Stimulated activated CD8-positive, alpha-beta memory T cell treated with anti-CD3 and anti-CD28 coated beads, Interleukin-2, amount 100 ng/mL, for 1 hour (primary cell): ENCODE measurements at places on chromosomes 1 and 21.

GRCh38 chr1:42963378-42964043 lies 4.8 kb upstream of the SLC2A1 start:
- no peak for DNase-seq

DNA sequence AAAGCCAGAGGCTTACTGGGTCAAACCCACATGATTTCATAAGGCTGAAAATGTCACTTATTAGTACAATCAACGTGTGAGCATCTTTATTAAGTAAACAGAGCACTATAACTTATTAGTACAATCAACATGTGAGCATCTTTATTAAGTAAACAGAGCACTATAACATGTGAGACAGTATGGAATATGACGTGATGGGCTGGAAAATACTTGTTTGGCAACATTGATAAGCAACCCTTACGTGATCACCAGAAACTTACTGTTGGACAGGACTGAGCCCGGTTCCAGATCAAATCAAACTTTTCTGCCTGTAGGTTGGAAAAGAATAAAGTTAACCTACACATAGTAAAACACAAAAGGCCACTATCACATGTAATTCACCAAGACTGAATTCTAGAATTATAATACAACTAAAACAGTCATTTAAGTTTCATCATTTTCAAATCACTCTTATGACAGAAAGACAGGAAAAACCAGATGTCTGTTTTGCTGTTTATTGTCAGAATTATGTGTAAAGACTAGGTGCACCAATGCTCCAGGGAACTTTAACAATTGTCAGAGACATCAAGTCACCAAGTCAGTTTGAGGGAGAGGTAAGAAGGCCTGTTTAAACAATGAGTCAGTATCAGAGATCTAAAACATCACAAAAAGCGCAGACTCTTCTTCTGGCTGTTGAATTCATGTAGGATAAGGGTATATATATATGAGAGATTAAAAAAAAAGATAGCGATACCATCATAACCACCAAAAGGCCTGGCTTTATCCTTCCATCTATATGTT lies 15.7 kb downstream of the ATPAF1 start:
- no peak for DNase-seq

- no peak for DNase-seq
Observed at GRCh38 chr1:46692811-46693770, 21.4 kb downstream of the TEX38 start.

DNA sequence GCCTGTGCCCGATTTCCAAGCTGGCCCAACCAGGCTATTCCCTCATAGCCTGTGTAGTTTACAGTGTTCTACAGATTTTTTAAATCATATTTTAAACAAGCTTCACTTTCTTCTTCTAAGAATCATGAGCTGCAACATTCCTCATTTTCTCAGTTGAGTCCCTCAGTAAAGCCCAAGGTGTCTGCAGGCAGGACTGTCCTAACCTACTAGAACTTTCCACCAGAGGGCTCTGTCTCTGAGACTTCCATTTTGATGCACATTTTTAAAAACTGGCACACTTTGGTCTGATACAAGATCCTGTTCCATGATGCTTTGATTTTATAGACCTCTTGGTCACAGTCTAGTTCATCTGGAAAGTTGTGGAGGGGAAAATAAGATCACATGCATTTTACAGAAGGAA lies 21.6 kb upstream of the SLAMF6 start:
- no peak for DNase-seq

DNA sequence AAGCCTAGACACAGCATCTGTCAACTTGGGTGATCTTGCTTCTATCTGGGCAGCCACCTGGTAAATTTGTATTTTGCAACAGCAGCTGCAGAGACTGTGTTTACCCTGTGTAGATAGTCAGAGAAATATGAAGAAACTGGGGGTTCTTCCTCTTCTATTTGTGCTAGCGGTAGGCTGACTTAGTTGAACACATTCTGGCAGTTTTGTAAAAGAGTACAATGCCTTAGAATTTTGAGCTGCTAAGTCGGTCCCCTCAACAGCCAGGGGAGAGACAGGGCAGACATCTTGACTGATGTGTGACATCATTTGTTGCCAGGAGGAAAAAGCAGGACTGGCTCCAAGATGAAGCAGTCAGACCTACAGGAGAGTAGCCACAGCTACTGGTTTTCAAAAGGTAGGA lies 53.7 kb downstream of the KCNJ6 start:
- DNase-seq: no peak

- DNase-seq: no peak
Observed at GRCh38 chr1:69455718-69456117, 112.0 kb upstream of the LRRC7 start.

DNA sequence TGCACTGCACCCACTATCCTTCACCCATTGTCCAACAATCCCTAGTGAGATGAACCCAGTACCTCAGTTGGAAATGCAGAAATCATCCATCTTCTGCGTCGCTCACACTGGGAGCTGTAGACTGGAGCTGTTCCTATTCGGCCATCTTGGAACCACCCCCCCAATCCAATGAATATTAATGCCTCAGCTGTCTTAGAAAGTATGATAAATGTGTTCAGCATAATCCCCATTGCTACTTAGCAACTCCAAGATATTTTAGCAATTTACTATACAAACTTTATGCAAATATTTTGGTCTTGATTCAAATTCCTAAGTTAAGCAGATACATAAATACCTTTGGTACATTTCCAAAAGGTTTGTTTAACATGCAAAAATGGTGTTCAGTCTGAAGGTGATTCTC lies 70.5 kb upstream of the SH3GLB1 start:
- no peak for DNase-seq

GRCh38 chr1:61083013-61083806 lies 849 bp downstream of the NFIA start:
- DNase-seq: no peak

- DNase-seq: no peak
Observed at GRCh38 chr1:21232044-21232443, 55.3 kb upstream of the EIF4G3 start.

GRCh38 chr1:178362747-178363146 lies 134.0 kb downstream of the CLEC20A start:
- no peak for DNase-seq

GRCh38 chr1:110235834-110236682 lies 25.9 kb downstream of the KCNC4 start:
- no peak for DNase-seq

DNA sequence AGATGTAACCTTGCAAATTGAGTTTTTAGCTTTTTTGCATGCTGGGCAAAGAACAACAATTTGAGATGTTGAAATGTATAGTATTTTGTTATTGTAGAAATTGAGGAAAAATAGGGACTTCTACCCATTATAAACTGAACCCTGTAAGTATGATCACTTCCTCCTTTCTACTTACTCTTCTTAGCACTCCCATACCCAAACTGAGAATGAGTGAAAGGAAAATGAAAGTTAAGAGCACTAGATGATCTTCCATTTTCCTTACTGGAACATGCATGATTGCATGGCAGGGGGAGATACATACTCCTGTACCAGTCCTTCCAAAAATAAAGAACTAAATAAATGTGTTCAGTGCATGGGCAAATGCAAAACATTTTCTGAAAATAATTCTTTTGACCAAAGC lies 107.4 kb upstream of the KIAA1614 start:
- DNase-seq: no peak

DNA sequence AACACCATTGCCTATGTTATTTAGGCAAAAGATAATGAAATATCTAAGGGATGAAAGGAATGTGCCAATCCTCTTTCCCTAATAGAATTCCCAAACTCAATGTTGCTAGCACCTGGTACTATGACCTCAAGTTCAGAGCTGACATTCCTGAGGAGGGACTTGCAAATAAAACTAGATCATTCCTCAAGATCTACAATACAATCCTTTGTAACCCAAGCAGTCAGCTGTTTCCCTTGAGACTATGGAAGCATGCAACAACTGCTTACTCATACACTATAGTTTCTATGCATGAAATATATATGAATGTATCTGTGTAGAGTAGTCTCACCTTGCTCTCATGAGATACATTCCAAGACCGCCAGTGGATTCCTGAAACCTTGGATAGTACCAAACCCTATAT lies 65.0 kb downstream of the ABL2 start:
- DNase-seq: no peak

DNA sequence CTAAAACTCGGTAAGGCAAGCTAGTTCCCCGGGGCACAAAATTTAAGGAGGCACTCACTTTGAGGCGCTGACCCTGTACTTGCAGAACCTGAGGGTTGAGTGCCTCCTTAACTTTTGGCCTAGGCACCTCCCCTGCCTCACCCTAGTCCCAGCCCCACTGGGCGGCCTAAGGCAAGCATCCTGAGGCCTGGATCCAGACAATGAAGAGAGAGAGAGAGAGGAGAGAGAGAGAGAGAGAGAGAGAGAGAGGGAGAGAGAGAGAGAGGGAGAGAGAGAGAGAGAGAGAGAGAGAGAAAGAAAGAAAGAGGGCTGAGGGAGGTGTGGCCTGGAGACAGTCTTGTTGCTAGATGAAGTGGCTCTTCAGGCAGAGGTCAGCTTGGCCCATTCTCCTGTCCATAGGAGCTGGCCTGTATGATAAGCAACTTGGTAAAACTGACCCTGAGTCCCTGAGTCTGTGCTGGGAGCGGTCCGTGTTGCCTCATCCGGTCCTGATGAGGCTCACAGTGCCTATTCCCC lies 7.4 kb upstream of the LRRN2 start:
- no peak for DNase-seq

DNA sequence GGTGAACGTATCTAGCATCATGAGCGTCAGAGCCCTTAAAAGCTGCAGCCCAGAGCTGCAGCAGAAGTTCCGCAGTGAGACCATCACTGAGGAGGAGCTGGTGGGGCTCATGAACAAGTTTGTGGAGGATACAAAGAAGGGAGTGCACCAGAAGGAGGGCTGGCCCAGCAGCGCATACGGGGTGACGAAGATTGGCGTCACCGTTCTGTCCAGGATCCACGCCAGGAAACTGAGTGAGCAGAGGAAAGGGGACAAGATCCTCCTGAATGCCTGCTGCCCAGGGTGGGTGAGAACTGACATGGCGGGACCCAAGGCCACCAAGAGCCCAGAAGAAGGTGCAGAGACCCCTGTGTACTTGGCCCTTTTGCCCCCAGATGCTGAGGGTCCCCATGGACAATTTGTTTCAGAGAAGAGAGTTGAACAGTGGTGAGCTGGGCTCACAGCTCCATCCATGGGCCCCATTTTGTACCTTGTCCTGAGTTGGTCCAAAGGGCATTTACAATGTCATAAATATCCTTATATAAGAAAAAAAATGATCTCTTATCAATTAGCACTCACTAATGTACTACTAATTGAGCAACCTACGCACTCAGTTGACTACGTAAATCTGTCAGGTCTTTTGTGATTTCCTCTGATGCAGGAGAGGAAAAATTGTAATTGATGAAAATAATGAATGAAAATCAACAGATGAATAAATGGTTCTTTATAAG lies 2.8 kb downstream of the CBR1 start:
- no peak for DNase-seq

DNA sequence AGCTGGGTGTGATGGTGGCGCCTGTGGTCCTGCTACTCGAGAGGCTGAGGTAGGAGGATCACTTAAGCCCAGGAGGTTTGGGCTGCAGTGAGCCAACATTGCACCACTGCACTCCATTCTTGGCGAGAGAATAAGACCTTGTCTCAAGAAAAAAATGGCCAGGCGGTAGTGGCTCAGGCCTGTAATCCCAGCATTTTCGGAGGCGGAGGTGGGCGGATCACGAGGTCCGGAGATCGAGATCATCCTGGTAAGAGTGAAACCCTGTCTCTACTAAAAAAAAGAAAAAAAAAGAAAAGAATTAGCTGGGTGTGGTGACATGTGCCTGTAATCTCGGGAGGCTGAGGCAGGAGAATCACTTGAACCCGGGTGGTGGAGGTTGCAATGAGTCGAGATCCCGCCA lies 11.3 kb downstream of the ATAD3B start:
- DNase-seq: no peak

DNA sequence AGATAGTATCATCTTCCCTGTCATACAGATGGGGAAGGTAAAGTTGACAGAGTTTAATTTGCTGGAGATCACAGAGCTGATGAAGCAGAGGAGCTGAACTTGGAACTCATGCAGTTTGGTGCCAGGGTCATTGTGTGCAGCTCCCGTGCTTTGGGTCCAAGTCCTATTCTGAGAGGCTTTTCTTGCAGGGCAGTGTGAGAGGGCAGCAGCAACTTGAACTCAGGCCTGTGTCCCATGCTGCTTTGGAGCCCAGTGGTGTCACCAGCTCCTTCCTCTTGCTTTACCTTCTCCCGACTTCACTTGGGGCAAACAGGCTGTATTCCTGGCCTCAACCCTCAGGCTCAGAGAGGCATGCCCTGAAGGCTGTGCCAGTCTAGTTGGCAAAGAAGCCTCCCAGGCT lies 24.7 kb downstream of the INAVA start:
- no peak for DNase-seq

DNA sequence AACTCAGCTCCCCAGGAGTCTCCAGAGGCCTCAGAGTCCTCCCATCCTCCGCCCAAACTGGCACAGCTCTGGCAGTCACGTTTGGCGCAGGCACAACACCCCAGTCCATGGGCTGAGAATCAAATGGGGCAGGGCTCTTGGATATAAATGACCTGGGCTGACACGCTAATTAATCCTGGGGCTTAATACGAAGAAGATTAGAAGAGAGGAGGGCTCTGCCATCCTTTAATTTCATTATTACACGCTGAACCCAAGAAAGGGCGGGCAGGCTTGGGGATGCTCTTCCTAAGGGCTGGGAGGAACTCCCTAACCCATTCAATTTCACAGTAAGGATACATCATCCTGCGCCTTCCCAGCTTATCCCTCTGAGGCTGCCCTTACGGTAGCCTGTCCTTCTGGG lies 2.4 kb downstream of the GRIK3 start:
- no peak for DNase-seq

GRCh38 chr1:25356848-25357247 lies 18.7 kb downstream of the TMEM50A start:
- DNase-seq: no peak

- no peak for DNase-seq
Observed at GRCh38 chr1:27436204-27437159, 44.1 kb downstream of the GPR3 start.

GRCh38 chr1:172763057-172763456 lies 104.2 kb downstream of the FASLG start:
- DNase-seq: no peak

DNA sequence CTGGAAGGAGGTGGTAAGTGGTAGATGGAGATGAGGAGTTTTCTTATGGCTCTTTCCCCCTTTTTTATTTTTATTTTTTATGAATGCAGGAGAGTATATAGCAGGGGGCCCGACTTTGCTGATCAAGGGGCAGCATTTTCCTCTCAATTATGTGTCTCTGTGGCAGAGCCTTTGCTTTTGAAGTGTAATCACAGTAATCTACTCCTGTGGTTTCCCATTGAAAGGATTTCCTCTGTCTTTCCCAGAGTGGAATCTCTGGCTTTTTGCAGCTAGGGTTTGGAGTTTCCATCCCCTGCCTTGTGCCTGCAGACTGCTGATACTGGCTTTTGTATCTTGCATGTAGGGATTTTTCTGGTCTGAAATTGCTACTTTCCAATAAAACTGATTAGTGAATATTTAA lies 29.1 kb downstream of the ARID1A start:
- DNase-seq: no peak

DNA sequence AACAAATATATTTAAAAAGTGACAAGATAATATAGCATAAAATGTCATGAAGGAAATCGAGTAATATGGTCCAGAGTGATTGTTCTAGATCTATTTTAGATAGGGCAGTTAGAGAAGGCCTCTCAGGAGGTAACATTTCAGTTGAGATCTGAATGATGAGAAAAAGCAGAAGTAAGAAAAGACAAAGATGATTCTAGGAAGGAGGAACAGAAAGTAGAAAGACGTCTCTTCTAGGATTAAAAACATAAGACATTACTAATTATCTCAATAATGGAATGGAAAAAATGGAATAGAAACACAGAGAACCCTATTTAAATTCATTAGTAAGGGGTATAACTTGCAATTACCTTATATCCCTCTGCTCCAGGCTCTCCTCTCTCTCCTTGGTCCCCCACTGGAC lies 130.0 kb upstream of the ZNHIT6 start:
- no peak for DNase-seq
